Suppressor macrophage treated with lipopolysaccharide for 1 hour (primary cell): ENCODE measurements at places on chromosomes 11 and 22.
A peak's percentile ranks its signal among the peaks of the same experiment; 100 is the strongest.

GRCh38 chr11:67285541-67286498, 3.3 kb upstream of the ANKRD13D start:
- peak; percentile 65 for DNase-seq

DNA sequence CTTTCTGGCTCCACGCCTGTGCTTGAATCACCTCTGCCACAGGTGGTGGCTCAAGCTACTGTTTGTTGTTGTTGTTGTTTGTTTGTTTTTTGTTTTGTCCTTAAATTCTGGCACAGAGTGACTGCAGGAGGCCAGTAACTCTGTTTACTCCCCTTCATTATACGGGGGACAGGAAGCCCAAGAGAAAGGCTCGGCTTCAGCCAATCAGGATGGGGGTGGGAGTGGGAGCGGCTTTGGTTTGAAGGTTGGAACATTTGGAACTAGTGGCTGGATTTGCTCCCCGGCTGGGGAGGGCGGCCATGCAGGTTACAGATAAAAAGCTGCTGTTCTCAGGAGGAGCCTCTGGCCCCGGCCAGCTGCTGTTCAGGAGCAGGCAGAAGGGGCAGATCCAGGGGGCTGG, 19.7 kb upstream of the CABP2 start:
- DNase-seq, result no peak

GRCh38 chr11:44437122-44437521, 127.2 kb upstream of the ALX4 start:
- DNase-seq, result no peak

DNA sequence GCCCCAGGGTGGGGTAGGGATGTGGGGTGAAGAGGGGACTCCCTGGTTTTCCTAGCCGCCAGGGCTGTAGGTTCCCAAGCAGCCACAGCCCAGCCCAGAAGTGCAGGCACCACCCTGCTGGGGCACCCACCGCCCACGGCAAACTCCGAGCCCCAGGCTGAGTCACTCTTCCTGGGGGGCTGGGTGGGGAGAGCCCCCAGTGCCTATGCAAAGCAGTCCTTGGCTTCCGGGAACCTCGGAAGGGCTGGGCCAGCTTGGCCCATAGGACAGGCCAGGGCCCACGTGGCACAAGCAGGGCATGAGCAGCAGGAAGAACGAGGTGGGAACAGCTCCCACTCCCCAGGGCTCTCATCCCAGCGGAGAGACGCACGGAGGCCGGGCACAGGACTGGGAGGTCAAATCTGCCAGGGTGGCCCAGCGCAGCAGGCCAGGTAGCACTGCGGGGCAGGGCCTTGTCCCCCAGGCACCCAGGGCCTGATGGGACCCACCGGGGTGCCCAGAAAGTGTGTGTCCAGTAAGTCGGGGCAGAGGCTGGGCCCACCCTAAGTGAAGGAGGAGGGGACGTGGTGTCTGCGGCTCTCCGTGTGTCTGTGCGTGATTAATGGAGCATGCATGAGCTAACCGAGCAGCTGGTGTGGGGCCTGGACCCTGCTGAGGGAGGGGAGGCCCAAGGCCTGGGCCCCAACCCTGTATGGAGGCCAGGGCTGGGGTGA, 4.6 kb upstream of the IL17REL start:
- peak; percentile 90 for DNase-seq

DNA sequence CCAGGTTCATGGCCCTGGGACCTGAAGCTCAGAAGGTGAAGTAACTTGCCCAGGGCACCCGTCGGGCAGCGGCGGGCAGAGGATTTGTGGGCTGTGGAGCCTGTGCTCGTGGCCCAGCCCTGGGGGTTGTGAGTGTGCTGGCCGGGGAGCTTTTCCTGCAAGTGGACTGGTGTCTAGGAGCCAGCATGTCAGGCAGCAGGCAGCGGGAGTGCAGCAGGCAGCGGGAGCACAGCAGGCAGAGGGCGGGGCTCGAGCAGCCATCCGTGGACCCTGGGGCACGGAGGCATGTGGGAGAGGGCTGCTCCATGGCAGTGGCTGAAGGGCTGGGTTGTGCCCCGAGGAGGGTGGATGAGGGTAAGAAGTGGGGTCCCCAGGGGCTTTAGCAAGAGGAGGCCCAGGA, 72.7 kb upstream of the PPP6R3 start:
- DNase-seq, result no peak

- DNase-seq, result no peak
Measured at GRCh38 chr11:125468025-125468424, 28.0 kb downstream of the FEZ1 start.

- DNase-seq, result no peak
Measured at GRCh38 chr11:82995235-82995634, 76.5 kb downstream of the RAB30 start.

GRCh38 chr11:126403022-126403581, 47.6 kb downstream of the ST3GAL4 start:
- no peak for DNase-seq

- DNase-seq, result no peak
Measured at GRCh38 chr11:65870706-65871681, 1.6 kb downstream of the EFEMP2 start.

- no peak for DNase-seq
Measured at GRCh38 chr11:62592146-62592815, 958 bp upstream of the TUT1 start.
